Stimulated activated CD4-positive, alpha-beta T cell treated with anti-CD3 and anti-CD28 coated beads, Interleukin-15, amount 100 ng/mL, for 24 hours (primary cell): ENCODE measurements at places on chromosomes 11 and 22.

DNA sequence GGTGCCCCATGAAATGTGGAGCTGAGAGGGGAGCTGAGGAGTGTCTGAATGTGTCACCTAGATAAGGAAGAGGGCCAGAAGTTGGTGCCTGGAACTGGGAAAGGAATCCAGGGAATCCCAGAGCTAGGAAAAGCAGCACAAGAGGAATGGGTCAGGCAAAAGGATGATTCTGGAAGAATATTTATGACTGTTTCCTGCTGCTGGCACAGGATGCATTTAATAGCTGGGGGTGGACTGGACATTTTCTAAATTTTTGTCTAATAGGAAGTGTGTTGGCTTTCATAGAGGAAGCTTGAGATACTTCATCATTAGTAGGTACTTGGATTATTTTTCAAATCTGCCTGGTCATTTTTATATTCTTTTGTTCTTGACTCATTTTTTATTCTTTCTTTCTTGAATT is 17.4 kb upstream of the MRGPRX2 start:
- no peak for DNase-seq

DNA sequence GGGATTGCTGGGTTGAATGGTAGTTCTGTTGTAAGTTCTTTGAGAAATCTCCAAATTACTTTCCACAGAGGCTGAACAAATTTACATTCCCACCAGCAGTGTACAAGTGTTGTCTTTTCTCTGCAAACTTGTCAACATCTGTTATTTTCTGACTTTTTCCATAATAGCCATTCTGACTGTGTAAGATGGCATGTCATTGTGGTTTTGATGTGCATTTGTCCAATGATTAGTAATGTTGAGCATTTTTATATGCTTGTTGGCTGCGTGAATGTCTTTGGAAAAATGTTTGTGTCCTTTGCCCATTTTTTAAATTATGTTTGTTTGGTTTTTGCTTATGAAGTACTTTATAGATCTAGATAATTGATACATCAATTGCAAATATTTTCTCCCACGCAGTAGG is 1025.0 kb downstream of the JRKL start:
- DNase-seq: no peak

DNA sequence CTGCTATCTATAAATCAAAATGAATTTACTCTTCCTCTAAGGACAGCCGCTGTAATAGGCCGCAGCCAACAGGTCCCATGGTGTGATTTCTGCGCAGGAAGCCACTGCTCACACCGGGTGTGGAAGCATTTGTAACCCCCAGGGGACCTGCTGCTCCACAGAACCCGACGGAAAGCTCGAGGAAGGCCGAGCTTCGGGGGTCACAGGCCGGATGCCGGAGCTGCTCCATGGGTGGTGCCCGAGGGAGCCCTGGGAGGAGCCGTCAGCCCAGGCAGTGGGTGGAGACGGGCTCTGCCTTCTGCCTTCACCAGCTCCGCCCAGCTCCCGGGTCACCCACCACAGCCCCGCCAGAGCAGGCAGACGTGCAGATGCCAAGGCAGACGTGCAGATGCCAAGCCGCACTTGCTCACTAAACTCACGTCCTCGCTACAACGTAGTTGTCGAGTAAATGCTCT is 63.5 kb downstream of the BRD1 start:
- no peak for DNase-seq

- DNase-seq: no peak
These were observed 49.2 kb upstream of the TIMP3 start for GRCh38 chr22:32752326-32752725.

GRCh38 chr11:61973476-61974162 is 6.2 kb upstream of the FTH1 start:
- no peak for DNase-seq

DNA sequence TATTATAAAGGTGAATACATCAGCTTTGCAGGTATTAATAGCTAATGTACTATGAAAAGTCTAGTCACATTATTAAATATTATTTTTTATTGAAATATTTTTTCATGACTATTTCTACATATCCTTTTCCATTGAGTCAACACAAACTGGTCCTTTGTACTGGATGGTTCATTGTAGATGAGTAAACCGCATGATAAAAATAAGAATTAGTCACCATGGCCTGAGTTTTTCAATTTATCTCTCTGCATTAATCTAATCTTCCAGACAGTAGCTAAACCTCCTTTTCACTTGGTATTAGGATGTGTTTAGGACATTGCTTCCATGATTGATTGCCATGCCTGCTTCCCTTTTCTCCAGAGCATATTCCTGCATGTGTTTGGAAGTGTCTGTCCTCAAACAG is 439.4 kb upstream of the ARHGAP42 start:
- DNase-seq: no peak

- no peak for DNase-seq
These were observed 39.9 kb upstream of the GRAMD1B start for GRCh38 chr11:123390146-123390545.

- DNase-seq: no peak
These were observed 18.7 kb downstream of the ART5 start for GRCh38 chr11:3623121-3623520.

GRCh38 chr22:39493759-39494158 is 8.3 kb upstream of the MIEF1 start:
- no peak for DNase-seq
